ENCODE measurements at places on chromosomes 5 and 9.

GRCh38 chr9:115167175-115167574 is 49.2 kb upstream of the TNC start:
- no peak overlapping the region for H3K27ac ChIP-seq
- no peaks in the 10 kb centered on the region for H3K27me3 ChIP-seq
- no peaks in the 10 kb centered on the region for H3K36me3 ChIP-seq
- H3K4me3 ChIP-seq = no peak overlapping the region
- no peak for DNase-seq

DNA sequence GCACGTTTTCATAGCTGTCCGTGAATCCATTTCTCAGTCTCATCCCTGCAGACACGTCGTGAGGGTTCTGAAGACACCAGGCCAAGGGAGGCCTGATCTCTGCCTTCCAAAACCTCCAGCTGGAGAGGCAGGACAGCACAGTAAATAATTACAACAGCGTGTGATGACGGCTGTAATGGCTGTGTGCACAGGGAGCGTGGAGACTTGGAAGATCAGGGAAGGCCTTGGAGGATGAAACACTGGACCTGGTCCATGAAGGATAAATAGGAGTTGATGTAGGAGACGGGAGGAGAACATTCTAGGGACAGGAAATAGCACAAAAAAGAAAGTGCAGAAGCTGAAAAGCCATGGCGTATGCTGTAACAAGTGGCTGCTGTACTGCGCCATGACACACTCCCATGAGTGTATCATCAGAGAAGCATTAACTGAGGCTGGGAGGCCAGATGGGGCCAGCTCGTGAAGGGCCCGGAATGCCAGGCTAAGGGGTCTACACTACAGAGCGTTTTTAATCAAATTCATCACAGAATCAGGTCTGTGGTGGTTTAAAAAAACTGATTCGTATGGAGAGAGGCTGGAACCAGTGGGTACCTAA is 97.2 kb downstream of the CRB2 start:
- H3K36me3 ChIP-seq = no peaks in the 10 kb centered on the region
- H3K4me1 ChIP-seq = no peaks in the 10 kb centered on the region
- no peaks in the 10 kb centered on the region for H3K27me3 ChIP-seq
- H3K27ac ChIP-seq = no peak overlapping the region
- no peak overlapping the region for H3K4me3 ChIP-seq
- DNase-seq = no peak

- no peak overlapping the region for H3K4me3 ChIP-seq
- DNase-seq = no peak
- no peaks in the 10 kb centered on the region for H3K27me3 ChIP-seq
- peaks cover 7% of the 10 kb centered on the region for H3K4me1 ChIP-seq
- no peak overlapping the region for H3K27ac ChIP-seq
- no peaks in the 10 kb centered on the region for H3K36me3 ChIP-seq
These were observed 14.1 kb upstream of the AK3 start for GRCh38 chr9:4755026-4755609.

- no peaks in the 10 kb centered on the region for H3K27me3 ChIP-seq
- H3K27ac ChIP-seq = no peak overlapping the region
- no peaks in the 10 kb centered on the region for H3K4me1 ChIP-seq
- no peak overlapping the region for H3K4me3 ChIP-seq
These were observed 277.6 kb downstream of the TMEM38B start for GRCh38 chr9:105971986-105972385.

DNA sequence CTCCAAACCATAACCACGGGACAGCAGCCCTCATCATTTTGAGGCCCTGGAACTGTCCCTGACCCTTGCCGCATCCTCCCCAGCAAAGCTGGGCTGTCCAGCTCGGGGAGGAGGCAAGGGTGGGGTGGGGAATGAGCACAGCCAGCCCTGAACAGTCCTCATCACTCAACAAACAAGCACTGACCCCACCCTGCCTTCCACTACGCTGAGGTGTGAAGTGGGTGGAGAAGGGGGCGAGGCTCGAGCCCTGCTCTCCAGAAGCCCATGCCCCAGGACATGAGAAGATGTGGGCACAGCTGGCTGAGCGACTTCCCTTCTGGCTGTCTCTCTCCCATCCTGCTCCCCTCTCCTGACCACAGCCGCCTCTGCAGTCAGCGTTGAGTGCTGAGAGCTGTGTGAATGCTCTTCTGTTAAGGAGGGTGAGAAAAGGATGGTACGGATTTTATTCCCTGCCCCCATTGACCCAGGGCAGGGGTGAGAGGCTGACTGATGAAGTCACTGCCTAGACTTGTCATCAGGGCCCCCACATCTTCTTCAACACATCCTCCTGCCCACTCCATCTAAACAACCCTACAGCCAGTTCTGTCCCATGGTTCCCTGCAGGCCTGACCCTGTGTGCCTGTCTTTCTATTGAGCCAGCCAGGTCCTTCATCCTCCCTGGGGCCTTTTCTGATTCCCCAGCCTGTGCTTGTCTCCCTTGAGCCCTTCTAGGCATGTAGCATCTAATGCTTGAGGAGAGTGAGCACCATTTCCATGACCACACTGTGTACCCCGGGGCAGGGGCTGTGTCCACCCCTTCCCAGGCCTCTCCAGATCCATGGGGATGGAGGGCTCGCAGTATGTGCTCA is 276.0 kb downstream of the FSTL4 start:
- no peaks in the 10 kb centered on the region for H3K36me3 ChIP-seq
- no peak overlapping the region for H3K4me3 ChIP-seq
- DNase-seq = no peak
- no peaks in the 10 kb centered on the region for H3K27me3 ChIP-seq
- no peaks in the 10 kb centered on the region for H3K4me1 ChIP-seq

GRCh38 chr9:130167927-130168326 is 4.3 kb upstream of the NCS1 start:
- DNase-seq = no peak
- no peak overlapping the region for H3K27ac ChIP-seq
- no peaks in the 10 kb centered on the region for H3K36me3 ChIP-seq
- H3K27me3 ChIP-seq = peaks cover 3% of the 10 kb centered on the region
- no peak overlapping the region for H3K4me3 ChIP-seq

DNA sequence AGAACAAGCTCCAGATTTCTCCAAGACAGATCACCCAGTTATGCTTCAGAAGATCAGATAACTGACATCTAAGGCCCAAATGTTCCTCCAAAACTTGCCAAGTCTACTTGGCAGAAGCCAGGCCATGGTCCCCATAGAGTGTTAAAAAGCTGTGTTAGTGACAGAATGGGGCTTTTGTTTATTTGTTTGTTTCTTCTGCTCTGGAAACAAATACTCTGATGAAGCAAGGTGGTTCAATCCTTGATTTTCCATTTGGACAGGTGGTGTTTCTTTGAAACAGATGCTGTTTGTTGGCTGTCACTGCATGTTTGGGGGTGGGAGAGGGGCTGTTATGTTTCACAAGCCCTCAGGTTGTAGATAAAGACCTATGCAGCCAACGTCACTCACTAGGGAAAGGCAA is 264.0 kb downstream of the FAM114A2 start:
- H3K36me3 ChIP-seq = no peaks in the 10 kb centered on the region
- DNase-seq = no peak
- H3K27me3 ChIP-seq = no peaks in the 10 kb centered on the region
- H3K4me3 ChIP-seq = no peak overlapping the region

DNA sequence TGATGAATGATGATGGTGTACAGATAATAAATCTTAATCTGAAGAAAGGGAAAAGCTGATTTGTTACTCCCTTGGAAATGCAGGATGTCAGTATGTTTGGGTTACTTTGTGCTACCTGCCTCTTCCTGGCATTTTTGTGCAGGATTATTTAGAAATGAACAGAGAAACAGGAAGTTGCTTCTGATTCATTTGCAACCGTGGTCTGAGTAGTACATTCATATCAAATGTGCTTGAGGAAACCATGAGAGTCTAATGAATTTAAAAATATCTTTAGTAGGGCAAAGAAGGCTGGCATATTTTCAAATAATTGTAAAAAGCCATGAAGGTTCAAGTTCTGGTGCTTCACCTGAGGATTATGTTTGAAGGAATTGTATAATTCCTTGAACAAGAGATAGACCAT is 391.6 kb downstream of the TMEM161B start:
- H3K27ac ChIP-seq = no peak overlapping the region
- H3K4me1 ChIP-seq = no peaks in the 10 kb centered on the region
- no peak overlapping the region for H3K4me3 ChIP-seq
- H3K36me3 ChIP-seq = no peaks in the 10 kb centered on the region
- no peaks in the 10 kb centered on the region for H3K27me3 ChIP-seq

DNA sequence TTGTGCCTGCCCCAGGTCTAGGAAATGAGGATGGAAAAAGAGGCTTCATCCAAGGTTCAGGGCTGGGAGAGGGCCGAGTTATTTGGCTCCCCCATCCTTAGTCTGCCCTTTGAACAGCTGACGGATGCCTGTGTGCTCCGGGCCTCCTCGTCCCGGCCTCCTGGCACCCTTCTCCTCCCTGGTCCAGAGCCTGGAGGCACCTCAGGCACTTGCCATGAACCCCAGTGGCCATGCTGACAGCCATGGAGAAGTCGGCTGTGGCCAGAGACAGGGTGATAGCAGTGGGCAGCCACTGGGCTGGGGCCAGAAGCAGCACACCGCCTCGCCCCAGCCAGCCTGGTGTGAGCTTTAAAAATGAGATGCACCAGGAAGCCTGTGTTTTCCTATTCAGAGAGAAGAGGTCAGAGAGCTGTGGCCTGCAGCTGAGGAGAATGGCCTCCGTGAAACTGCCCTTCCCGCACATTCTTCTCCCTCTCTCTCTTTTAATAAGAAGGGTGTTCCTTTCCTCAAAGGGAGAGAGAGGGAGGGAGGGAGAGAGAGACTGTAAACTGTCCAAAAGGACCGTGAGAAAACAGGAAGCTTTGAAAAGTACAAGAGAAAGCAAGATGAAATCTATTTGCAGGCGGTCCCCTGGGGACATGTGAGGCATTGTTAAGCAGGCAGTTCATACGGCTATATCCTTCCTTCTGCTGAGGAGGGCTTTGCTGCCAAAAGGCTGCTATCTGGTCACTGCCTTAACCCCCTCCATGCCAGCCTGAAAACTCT is 55.3 kb downstream of the ZNF366 start:
- H3K27me3 ChIP-seq = no peaks in the 10 kb centered on the region
- DNase-seq = no peak
- H3K4me3 ChIP-seq = no peak overlapping the region
- peak overlapping the region; percentile 95 for H3K27ac ChIP-seq
- H3K36me3 ChIP-seq = no peaks in the 10 kb centered on the region

DNA sequence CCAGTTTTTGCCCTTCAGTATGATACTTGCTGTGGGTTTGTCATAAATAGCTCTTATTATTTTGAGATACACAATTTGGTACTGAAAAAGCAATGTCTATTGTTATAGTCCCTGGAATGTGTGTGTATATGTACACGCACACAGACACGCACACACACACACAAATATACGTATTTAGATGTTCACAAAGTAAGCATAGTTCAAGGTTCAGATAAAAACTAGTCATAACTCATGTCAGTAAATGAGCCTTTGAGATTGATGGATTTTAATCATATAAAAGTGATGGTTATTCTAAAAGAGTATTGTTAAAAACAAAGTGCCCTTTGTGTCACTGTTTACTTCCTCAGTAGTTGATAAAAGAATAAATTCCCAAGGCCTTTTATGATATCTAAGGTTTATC is 147.3 kb downstream of the PARP8 start:
- H3K4me1 ChIP-seq = no peaks in the 10 kb centered on the region
- no peak overlapping the region for H3K4me3 ChIP-seq
- DNase-seq = no peak
